ENCODE measurements at places on chromosomes 16 and 17.

DNA sequence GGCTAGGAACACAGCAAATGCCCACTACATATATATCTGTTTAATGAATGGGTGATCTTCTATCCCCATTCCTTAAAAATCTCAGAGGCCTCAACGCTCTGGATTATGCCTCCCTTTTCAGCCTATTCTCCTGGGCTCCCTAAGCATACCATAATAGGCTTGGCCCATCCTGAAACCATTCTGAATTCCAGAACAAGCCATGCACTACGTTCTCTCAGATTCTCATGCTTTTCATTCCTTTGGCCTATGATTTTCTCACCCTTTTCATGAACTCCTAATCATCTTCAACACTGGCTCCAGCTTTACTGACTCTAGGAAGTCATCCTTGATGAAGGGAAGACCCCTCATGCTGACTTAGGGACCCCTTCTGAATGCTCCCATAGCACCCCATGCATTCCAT lies 71.1 kb downstream of the RPGRIP1L start:
- no peak for DNase-seq

GRCh38 chr17:16444258-16444886 lies 29.0 kb downstream of the TRPV2 start:
- DNase-seq, result no peak

GRCh38 chr17:32266389-32267301 lies 1.0 kb downstream of the RHBDL3 start:
- no peak for DNase-seq

DNA sequence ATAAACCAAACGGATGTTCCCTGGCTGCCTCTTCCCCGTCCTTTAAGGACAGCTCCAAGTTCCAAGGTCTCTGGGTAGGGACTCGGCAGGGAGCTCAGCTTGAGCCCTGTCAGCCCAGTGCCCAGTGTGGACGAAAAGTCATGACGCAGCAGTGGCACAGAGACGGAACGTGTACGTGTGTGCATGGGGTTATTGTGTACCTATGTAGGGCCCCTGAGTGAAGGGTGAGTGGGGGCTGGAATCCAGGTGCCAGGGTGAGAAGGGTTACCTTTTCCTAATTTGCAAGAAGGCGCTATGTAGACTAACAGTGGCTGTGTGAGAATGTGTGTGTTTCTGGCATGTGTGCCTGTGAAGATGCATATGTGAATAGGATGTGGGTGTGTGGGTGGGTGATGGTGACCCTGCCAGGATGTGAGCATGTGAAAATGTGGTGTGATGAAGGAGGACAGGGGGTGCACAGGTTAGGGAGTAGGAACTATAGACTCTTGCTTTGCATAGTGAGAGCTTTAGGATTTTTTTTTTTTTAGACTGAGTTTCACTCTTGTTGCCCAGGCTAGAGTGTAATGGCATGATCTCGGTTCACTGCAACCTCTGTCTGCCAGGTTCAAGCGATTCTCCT lies 6.0 kb downstream of the SCN4A start:
- DNase-seq, result no peak

DNA sequence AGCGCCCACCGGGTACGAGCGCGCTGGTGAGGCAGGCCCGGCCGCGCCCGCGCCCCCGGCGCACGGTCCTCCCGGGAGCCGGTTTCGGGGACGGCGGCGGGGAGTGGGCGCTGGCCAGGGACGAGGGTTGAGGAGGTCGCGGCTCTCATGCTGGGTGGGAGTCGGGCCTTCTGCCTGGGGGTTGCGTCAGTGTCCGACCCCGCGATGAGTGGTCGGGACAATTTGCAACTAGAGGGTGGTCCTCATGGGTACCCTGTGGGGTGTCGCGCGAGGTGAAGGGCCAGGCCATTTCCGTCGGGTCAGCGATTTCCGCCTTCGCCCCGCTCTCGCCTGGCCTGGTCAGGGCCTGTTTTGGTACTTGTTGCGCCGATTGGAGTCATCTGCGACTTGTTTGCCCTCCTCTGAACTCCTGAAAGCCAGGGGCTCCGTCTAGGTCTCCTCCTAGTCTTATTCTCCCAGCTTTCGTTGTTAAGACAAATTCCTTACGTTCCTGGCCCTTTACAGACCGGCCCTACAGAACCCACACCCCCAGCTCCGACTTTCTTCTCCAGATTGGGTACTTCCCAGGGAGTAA lies 14.9 kb downstream of the NAA60 start:
- DNase-seq, result no peak

GRCh38 chr16:38941-39892 lies 14.2 kb downstream of the POLR3K start:
- no peak for DNase-seq

DNA sequence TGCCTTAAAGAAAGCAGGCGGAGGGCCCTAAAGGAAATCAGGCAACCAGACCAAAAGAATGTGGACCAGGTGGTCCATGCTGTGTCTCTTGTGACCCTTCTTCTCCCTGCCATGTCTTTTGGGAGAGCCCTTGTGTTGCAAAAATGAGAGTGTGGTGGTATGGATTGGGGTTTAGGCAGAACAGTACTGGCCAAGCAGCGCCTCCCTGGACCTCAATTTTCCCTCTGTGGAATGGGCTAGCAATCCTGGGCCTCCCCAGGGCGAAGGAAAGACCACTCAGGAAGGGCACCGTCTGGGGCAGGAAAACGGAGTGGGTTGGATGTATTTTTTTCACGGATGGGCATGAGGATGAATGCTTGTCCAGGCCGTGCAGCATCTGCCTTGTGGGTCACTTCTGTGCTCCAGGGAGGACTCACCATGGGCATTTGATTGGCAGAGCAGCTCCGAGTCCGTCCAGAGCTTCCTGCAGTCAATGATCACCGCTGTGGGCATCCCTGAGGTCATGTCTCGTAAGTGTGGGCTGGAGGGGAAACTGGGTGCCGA lies 7.6 kb upstream of the NLRC5 start:
- no peak for DNase-seq

DNA sequence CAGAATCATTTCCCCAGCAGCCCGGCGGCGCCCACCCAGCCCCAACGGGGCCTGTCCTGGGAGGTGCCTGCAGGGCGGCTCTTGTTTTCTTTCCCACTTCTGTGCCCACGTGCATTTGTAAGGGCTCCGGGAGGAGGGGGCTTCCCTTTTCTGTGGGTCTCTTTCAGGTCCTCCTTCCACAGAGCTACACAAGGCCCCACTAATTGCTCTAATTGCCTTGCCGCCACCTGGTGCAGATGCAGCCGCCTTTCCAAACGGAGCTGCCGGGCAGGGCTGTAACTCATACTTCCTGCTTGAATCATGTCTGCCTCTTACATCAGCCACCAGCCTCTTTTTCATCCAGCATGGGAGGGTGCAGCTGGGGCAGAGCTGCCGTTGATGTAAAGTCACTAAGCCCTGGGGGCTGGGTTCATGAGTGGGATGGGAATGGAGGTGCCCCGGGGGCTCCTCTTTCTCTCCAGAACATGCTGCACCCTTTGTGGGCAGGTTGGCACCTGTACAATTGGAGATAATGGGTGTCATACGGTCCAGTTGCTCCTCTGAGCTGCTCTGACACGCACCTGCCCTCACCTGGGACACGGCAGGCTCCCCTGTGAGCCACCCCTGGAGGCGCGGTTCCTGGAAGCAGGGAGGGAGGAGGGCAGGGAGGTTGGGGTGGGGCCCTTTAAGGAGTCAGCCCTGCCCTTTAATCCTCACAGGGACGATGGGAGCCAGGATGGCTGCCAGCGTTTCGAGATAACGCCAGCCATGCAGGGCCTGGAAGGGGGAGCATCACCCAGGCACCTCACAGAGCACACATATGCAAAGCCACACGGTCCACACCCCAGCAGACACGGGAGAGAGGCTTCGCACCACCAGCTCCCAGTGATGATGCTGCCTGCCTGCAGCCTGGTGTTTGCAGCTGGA lies 41.1 kb upstream of the KLHDC4 start:
- peak; percentile 55 for DNase-seq
